ENCODE measurements at places on chromosomes 5 and 9.
A peak's percentile ranks its signal among the peaks of the same experiment; 100 is the strongest.

DNA sequence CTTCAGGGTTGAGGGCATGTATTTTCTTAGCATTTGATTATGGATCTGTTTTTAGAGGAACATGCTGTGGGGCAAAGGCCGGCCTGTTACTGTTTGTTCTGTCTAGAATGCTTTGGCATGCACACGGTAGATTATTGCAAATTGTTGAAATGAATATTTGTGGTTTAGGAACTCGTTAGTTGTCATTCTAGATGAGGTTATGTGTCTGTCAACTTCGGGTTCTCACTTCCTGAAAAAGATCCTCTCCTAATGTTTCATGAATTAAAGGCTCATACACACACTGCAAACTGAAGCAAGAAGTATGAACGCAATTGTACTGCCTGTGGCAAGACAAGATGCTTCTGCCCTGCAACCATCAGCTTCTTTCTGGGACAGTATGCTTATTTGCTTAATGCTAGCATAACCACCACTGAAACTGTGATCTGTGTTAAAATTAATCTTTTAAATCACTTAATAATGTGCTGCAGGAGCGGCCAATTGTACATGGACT is 99.6 kb downstream of the BASP1 start:
- no peak for DNase-seq

GRCh38 chr9:70079417-70080037 is 35.9 kb downstream of the MAMDC2 start:
- no peak for DNase-seq

- DNase-seq, result no peak
Measured at GRCh38 chr5:55540525-55540924, 5.8 kb upstream of the PLPP1 start.

DNA sequence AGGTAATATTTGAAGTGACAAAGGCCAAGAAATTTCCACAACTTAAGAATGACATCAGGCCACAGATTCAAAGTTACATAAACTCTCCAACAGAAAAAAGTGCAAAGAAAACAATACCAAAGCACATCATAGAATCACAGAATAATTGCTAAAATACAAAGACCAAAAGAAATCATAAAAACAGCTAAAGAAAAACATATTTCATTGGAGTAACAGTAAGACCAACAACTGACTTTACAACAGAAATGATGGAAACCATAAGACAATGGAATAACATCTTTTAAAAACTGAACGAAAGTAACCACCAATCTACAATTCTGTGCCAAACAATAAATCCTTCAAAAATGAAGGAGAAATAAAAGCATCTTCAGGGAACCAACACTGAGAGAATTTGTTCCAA is 38.3 kb downstream of the ZDHHC21 start:
- DNase-seq, result no peak

DNA sequence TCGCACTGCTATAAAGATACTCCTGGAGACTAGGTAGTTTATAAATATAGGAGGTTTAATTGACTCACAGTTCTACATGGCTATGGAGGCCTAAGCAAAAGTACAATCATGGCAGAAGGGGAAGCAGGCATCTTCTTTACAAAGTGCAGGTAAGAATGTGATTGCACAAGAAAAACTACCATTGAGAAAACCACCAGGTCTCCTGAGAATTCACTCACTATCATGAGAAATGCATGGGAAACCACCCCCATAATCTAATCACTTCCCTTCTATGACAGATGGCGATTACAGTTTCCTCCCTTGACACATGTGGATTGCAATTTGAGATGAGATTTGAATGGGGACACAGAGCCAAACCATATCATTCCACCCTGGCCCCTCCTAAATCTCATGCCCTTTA is 121.2 kb upstream of the ST8SIA4 start:
- DNase-seq, result no peak

DNA sequence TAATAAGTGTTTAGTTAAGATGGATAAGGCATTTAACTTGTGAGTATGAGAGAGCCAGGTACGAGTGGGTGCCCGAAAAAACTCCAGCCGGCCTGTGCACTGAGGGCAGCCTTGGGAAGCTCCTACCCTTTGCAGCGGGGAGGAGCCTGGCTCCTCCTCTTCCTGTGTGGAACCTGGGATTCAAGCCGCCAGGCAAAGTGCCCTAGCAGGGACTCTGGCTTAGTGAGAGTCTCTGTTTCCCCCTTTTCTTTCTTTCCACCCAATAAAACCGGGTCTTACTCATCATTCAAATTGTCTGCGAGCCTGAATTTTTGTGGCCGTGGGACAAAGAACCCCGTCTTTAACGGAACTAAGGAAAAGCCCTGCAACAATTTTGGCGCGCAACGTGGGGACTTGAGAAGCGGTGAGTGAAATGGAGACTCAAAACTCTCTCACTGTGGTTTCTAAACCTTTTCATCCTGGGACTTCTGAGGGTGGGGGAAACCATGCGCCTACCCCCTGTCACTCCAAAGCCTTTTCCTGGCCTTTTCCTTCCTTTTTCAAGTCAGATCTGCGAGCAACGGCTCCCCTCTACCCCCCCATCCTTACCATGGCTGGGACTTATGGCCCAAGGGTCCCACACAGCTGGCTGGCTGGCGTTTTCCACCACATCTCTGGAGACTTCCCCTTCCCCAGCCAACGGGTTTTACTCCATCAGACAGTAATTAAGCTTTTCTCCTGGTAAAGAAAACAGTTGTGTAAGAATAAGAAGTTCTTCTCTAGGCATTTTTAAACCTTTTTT is 535.7 kb upstream of the ACO1 start:
- peak; percentile 17 for DNase-seq

GRCh38 chr5:174418809-174419539 is 305.4 kb upstream of the MSX2 start:
- no peak for DNase-seq

DNA sequence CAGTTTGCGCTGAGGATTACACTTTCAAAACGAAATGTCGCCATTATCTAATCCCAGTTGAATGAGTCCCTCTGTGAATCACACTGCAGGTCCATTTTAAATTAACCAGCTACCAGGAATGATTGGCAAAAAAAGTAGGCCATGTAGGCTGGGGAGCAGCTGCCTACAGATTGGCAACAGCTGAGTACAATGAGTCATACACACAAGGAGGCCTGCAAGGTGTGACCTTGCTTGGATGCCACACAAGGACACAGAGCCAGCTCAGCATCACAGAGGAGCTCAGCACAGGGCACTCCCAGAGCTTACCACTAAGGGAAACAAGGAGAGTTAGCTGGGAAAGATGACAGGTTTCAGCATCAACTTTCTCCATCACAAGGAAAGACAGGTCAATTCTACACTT is 12.9 kb downstream of the HAVCR1 start:
- no peak for DNase-seq

DNA sequence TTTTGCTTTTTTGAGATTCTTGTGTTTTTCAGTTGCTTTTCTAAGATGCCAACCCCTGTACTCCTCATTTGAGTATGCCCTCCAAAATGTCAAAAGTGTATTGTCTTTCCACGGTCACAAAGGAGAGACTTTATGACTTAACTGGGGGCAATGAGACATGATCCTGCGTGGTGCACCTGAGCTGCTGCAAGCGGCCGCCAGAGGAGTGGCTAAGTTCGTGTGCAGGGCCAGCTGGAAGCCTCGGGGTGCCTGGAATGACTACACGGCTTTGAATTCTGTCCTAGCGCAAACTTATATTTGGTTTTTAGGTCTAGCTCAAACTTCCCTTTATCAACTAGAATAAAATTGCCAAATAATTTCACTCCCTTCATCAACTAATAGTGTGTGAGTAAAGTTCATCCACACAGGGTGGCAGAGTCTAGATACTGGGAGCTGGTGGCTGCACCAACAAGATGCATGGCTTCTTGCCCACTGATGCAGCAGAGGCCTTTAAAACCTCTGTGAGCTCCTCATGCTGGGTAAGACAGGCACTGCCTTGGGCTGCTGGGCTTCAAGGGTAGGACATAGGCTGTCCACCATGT is 4.7 kb downstream of the GADD45G start:
- no peak for DNase-seq

GRCh38 chr5:25458628-25459027 is 813.9 kb upstream of the CDH10 start:
- no peak for DNase-seq

- DNase-seq, result no peak
Measured at GRCh38 chr5:6899221-6899620, 186.0 kb downstream of the TENT4A start.

- no peak for DNase-seq
Measured at GRCh38 chr5:112968411-112969106, 8.0 kb upstream of the DCP2 start.

GRCh38 chr5:173640156-173640804 is 23.8 kb upstream of the BOD1 start:
- no peak for DNase-seq

GRCh38 chr9:75780185-75780584 is 110.3 kb upstream of the PCSK5 start:
- no peak for DNase-seq

DNA sequence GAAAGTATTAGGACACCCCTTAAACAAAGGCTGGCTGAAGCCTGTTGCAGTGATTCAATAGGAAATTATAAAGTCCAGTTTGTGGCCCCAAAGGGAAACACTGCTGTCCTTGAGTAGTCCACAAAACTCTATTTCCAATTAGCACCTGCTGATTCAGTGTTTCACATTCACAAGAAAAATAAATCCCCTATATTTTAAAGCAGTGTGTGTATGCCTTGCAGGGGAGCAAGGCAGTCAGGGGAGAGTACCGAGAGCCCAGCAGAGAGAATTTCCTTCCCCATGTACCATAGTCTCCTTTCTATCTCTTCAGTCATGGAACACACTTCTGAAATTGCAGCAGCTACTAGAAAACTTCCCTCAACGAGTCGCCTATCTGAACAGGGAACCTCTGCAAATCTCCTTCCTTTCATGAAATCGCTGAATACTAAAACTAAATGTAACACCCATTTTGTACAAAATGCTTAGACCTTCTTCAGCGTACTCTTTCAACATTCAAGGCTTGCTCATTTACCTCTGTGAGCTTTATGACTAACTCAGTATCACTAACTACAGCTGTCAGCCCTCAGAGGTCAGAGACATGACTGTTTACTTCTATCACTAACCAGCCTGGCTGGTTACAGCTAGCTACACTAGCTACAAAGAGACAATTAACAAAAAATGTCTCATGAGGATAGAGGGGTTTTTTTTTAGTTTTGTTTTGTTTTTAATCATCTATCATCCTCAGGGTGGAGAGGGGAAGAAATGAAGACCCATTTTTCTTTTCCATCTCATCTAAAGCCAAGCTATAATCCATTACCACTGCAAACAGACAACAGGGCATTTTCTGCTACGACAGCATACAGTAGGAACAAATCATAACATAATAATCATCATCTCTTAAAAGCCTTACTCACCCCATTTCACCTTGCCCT is 188.7 kb downstream of the EBF1 start:
- DNase-seq, result no peak

DNA sequence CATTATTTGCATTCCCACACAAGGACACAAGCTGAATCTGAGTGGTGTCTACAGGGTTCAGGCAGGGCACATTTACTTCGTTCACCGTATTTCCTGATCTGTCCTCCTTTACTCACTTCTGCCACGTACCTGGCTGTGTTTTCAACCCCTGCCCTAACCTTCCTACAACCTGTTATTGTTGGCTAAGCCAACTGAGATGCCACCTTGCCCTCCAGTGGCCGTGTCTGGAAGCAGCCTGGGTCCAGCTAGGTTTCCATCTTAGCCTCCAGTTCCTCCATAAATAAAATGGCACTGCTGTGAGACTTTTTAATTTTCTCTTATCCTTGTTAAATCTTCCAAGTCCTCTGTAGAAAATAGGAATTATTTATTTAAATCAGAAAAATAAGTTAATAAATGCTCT is 64.8 kb downstream of the ATP10B start:
- no peak for DNase-seq
